Activated CD4-positive, CD25-positive, alpha-beta regulatory T cell treated with anti-CD3 and anti-CD28 coated beads, Interleukin-2, amount 50 U/mL, for 24 hours (primary cell): ENCODE measurements at places on chromosomes 12 and 14.

- peak; percentile 90 for ATAC-seq
These were observed 155.6 kb downstream of the DYRK2 start for GRCh38 chr12:67804168-67804567.

DNA sequence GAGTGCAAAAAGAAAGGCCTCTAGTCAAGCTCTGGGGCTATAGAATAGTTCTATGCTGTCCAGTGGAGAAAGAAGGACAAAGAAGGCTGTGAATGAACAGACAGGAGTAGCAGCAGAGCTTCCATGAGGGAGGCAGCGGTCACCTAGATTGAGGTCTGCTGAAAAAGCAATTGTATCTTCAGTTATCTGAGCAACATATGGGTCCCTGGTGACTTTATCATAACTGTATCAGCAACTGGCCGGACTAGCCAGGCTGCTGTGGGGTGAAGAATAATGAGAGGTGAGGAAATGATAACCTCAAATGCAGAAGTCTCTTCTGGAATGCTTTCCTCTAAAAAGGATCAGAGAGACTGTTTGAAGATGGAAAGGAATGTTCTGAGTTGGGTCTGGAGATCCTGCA is 971.3 kb upstream of the TMEM132C start:
- ATAC-seq: no peak

DNA sequence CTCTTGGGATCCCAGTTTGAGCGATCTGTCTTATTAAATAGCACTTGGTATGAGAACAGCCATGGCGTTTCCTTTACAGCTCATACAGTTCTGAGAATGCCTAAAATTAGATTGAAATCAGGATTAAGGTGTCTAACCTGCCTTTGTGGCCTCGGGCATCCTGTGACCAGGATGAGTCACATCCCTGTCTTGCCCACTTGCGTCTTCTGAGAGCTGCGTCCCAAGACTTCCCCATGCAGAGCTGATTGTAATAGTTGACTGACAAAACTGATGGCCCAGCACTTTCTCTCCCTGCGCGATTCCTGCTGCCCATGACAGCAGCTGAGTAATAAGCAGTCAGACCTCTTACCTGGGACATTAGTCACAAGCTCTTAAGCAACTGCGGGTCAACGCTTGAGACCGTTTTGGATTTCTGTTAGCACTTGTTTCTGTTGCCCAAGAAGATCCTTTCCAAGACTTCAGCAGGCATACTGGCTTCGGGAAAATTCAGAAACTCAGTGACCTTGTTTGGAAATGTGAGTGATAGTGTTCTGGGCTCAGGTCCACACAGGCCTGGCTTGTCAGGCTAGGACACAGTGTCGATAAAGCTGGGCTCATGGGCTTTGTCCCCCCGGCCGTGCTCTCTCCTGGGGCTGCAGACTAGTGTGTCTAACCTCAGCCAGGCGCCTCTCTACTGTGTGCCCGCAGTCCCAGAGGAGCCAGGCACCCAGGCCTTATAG is 169.9 kb upstream of the HIF1A start:
- peak; percentile 89 for ATAC-seq

GRCh38 chr14:79820866-79821535 is 390.3 kb downstream of the DIO2 start:
- no peak for ATAC-seq

- ATAC-seq: no peak
These were observed 116.5 kb downstream of the MGAT4C start for GRCh38 chr12:86139671-86140070.

GRCh38 chr12:58419905-58420304 is 478.5 kb downstream of the ATP23 start:
- ATAC-seq: no peak

DNA sequence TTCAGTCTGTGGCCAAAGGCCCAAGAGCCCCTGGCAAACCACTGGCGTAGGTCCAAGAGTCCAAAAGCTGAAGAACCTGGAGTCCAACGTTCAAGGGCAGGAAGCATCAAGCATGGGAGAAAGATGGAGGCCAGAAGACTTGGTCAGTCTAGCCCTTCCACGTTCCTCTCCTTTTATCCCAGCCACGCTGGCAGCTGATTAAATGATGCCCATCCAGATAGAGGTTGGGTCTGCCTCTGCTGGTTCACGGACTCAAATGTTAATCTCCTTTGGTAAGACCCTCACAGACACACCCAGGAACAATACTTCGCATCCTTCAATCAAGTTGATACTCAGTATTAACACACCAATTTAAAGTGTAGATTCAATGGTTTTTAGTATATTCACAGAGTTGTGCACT is 21.1 kb upstream of the OS9 start:
- no peak for ATAC-seq

DNA sequence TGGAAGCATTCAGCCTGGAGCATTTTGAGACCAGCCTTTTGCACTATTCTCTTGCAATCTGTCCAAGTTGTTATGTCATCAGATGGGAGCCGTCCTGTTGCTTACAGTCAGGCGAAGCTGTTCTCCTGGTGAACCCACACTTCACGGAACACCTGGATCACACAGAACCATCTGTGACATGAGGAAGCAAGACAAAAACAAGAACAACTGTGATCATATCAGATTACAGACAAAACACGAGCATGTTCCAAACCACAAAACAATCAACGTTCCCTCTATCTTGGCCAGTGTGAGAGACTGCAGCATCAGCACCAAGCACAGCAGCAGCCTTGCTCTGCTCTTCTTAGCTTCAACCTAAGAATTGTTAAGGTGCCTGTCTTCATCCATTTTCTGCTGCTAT is 180.5 kb upstream of the SFSWAP start:
- no peak for ATAC-seq

- ATAC-seq: peak; percentile 22
These were observed 448.6 kb downstream of the RAD51B start for GRCh38 chr14:68268197-68268596.

GRCh38 chr14:64509036-64509435 is 4.5 kb downstream of the ZBTB1 start:
- no peak for ATAC-seq

- ATAC-seq: no peak
These were observed 33.4 kb upstream of the VASH1 start for GRCh38 chr14:76727901-76728300.
